ENCODE measurements at places on chromosomes 16 and 17. TPM values are rescaled to one million over a fixed set of nuclear protein-coding genes. Genes with fewer than 3 reads are reported as not detected.

The SHISA6 gene
- total RNA-seq = 5.4 TPM

The VWA3A gene
- 0.31 TPM for total RNA-seq

The GP1BA gene
- total RNA-seq = not detected

The DHX38 gene
- total RNA-seq = 50.1 TPM

The GAST gene
- not detected for total RNA-seq

The TRIM25 gene
- 118 TPM for total RNA-seq

The TMED6 gene
- 1.5 TPM for total RNA-seq

The KATNIP gene
- 46.0 TPM for total RNA-seq

The PRKCB gene
- total RNA-seq = 14.3 TPM

The TBC1D3K gene
- total RNA-seq = not detected

The RNF222 gene
- not detected for total RNA-seq

The TP53TG3 gene
- not detected for total RNA-seq

The MT3 gene
- 1.5 TPM for total RNA-seq

The CRYM gene
- total RNA-seq = 11.5 TPM

The RNF43 gene
- total RNA-seq = 19.1 TPM

The TMEM238L gene
- total RNA-seq = 12.4 TPM

The KRT26 gene
- total RNA-seq = not detected

The RASD1 gene
- 5.8 TPM for total RNA-seq

The WDR59 gene
- 111 TPM for total RNA-seq

The FZD2 gene
- total RNA-seq = 3.9 TPM

Data from ureter (tissue), 1 donor.